ENCODE measurements at places on chromosomes 5 and 9.

DNA sequence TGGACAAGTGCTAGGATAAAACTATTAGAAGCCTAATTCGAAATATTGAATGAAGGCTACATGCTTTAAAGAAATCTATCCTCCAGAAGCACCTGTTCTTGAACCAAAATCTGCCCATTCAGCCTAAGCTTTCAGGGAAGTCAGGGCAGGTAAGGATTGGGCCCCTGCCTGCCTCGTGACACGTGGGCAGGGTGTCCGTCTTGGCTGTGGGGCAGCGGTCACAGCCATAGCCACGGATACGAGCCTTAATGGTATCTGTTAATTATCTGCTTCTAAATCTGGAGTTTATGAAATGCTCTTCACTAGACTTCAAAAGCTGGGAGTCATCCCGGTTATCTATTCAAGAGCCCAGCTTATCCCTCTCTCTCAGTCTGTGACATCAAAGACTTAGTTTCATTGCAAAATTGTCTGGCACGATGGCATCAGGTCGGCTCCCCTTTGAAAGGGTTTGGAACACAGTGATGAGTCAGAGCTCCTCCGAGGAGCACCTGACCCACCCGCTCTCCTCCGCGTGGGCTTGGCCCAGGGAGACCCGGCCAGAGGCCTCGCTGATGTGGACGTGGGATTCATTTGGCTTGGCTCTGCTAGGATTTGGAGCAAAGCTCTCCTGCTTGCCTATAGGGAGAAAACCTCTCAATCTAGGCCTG lies 135.9 kb downstream of the MACROH2A1 start:
- no peak for DNase-seq

- DNase-seq, result no peak
These were observed 122.9 kb upstream of the IL12B start for GRCh38 chr5:159453209-159453608.

DNA sequence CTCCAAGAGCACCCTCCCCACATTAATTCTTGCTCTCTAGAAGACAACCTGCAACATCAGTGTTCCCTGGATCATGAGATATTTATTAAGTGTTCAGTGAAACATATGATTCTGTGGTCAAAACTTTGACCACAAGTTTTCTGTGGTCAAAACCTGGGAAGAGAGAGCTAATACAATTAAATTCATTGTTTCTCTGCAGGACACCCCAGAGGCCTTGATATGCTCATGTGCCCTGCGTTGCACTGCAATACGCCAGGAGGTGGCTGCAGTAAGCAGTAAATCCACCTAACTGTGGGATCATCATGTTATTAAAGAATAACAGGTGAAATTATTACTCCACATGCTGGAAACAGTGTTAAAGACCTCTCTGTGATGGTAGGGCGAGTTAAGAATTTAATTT lies 109.3 kb upstream of the SPDL1 start:
- no peak for DNase-seq

DNA sequence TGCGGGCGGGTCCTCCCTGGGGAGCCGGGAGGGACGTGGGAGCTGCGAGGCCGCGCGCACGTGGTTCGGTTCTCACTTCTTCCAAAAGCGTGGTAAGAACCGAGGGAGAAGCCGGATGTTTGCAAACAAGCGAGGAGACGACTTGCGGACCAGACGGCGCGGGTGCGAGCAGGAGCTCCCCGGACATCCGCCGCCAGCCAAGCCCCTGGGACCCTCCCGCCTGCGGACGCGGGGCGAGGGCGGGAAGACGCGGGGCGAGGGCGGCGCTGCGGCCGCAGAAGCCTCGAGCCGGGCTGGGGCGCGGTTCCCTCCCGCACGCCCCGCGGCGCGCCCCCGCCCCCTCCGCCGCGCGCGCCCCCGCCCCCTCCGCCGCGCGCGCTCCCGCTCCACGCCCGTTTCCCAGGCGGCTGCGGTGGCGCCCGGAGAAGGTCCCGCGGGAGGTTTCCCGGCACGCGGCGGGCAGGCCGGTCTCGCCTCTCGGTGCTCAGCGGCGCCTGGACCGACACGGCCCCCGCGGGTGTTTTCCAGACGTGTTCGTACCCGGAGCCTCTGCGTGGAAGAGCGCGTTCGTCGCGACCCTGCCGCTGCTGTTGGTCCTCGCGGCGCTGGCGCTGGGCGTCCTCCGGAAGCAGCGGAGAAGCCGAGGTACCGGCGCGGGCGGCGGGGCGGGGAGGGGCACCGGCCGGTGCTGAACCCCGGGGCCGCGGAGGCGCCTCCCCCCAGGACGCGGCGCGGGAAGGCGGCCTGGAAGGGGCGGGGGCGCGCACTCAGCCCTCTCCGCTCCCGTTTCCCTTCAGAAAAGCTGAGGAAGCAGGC lies 12.8 kb downstream of the BTNL9 start:
- no peak for DNase-seq

- no peak for DNase-seq
These were observed 9.7 kb downstream of the ORM2 start for GRCh38 chr9:114339130-114339908.

All from putamen (tissue), 1 donor.